Activated CD4-positive, alpha-beta T cell treated with anti-CD3 and anti-CD28 coated beads, Interleukin-2, amount 10 ng/mL, durations not matched to agents 7 days and 5 days (primary cell): ENCODE measurements at places on chromosomes 6 and 20.
A peak's percentile ranks its signal among the peaks of the same experiment; 100 is the strongest.

GRCh38 chr6:15881150-15881549 is 218.3 kb upstream of the DTNBP1 start:
- no peak for DNase-seq

DNA sequence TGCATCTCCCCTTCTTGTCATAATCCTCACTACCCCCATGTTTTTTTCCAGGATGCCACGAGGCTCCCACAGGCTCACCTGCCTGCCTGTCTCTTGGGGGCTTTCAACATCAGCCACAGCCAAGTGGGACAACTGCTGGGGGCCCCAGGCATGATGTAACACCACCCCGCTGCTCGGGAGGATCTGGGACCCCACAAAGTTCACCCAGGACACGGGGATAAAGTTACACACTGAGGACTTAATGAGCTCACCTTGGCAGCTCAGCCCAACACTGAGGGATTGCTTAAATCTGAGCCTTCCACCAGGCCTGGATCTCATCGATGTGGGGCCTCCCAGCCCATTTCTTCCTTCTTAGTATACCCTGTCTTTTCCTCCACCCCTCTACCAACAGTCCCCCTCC is 56.4 kb upstream of the NNAT start:
- DNase-seq = no peak

- DNase-seq = no peak
These were observed 66.9 kb downstream of the ARID1B start for GRCh38 chr6:156844089-156844488.

DNA sequence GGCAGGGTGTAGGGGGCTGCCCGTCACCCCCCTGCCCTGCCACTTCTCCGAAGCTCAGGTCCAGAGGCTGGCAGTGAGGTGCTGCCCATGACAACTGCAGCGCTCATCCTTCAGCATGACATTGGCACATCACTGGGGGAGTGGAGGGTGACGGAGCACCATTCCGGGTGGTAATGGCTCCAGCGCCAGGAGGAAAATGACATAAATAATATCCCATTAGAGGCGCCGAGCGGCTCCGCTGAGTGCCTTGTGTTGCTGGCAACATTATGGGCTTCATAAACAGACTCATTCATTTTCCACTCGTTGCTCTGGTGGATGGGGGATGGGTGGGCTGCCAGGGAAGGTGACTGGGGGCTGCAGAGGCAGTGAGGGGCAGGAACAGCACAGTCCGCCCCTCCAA is 56.9 kb upstream of the CTNNBL1 start:
- DNase-seq = no peak

- DNase-seq = no peak
These were observed 93.1 kb downstream of the BMP5 start for GRCh38 chr6:55782275-55782674.

GRCh38 chr6:39206250-39206721 is 23.0 kb downstream of the KCNK5 start:
- no peak for DNase-seq

DNA sequence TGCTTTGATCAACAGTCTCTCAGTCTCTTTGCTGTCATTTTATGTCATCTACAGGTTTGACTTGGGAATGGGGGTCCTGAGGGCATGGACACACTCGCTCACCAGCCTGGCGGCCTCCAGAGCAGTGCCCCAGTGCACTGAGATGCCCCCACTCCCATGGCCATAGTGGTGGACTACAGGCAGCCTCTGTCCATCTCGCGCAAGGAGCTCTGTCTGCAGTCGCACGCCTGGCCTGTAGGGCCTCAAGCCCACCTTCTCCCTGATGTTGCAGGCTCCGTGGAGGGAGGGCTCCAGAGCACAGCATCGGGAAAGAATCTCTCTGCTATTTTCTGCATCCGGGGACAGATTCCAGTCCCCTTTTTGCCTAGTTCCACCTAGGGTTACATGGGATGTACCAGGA is 22.6 kb downstream of the DDO start:
- no peak for DNase-seq

- DNase-seq = no peak
These were observed 13.5 kb upstream of the TRAM2 start for GRCh38 chr6:52590152-52590891.

- DNase-seq = peak; percentile 58
These were observed 9.3 kb upstream of the ATG5 start for GRCh38 chr6:106334646-106335448.

DNA sequence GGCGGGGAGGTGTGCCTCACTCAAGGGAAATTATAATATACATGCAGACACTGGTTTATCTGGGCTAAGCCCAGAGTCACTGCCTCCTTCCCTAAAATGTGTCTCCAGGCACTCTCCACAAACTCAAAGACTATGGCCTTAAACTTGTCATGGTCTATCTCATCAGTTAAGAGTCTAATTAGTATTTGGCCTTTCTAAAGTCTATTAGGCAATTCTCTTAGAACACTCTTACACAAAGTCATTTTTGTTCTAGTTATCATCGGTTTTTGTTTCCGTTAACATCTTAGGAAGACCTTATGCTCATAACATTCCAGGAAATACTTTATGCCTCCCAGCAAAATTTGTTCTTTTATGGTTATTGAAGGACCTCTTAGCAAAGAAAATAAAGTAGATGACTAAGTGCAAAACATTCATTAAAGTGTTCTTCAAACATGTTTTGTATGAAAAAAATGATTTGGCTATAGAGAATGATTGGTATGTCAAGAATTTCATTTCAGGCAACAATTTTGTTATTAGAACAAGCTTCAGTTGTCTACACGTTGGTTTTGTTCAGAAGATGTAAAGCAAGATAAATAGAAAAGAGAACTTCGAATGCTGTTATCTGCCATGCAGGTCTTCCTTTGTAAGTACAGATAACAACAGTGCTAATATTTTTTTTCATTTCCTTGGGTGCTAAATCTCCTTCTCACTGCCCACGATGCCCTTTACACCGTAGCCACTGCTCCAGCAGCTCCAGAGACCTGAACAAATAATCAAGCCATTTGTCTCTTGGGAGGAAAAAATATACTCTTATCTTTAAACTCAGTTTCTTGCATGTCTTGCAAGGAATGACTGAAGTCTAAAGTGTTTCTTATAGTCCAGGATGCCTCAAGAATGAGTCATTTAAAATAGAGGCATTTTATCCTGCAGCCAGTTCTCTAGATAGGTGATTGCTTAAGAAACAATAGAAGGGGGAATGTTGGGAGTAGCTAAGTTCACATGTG is 170.4 kb downstream of the HTR1B start:
- no peak for DNase-seq

DNA sequence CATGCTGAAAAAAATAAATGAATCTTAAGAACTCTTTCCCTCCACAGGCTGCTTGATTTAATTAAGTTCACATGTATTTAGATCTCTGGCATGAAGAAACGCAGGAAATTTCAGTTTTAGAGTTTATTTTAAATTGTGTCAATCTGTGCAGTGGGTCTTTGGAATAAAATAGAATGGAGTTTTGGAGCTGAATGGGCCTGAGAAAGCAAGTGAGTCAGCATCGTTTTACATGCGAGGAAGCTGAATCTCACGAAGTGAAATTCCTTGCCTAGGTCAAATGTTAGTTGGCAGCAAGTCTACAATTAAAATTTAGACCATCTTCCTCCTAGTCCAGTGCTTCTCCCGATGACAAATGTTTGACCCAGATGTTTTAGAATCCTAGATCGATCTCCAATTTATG is 22.4 kb downstream of the MAP7 start:
- DNase-seq = no peak

DNA sequence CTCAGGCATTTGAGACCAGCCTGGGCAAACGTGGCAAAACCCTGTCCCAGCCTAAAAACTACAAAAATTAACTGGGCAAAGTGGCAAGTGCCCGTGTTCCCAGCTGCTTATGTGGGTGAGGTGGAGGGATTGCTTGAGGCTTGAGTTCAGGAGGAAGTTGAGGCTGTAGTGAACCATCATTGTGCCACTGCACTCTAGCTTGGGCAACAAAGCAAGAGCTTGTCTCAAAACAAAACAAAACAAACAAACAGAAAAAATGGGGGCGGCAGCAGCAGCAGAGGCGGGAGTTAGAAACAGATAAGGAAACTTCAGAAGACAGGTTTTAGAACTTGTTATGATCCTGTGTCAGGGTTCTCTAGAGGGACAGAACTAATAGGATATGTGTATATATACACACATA is 49.0 kb downstream of the SCAF8 start:
- no peak for DNase-seq

- no peak for DNase-seq
These were observed 120.5 kb downstream of the KIF13A start for GRCh38 chr6:17866876-17867444.

DNA sequence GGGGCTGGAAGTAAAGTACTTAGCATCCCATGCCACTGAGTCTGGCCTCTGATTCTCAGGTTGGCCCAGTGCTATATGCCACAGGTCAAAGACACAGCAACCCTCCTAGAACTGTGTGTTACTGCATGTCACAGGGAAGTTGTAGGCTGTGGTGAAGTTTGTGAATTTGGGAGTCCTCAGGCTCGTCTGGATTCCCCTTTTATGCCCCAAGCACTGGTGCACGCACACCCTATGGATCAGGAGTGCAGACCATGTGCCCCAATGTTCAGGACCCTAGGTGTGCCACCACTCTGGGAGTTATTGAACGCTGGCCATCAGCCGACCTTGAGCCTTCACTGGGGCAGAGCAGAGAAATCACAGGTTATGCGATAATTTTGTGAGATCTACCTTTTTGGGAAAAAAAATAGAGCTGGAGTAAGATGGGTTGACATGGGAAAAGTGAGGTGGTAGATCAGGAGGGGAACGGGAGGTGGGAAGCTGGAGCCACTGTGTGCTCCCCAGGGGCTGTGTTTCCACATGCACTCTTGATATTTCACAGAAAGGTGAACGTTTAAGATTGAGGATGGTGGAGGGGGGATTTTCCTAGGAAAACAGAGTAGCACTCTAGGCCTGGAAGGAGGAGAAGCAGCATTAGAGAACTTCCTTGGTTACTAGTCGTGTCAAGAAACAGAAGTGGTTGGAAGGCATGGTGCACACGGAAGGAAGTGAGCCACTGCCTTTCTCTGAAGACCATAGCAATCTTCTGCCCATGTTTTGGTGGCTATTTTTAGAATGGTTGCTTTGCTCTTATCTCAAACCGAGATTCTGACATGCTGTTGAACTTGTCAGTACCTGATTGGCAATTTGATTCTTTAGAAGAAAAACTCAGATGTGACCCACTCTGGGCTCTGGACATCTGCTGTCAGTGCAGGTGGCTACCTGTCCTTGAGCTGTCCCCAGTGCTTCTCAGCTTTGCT is 44.1 kb downstream of the DUSP22 start:
- DNase-seq = peak; percentile 49

DNA sequence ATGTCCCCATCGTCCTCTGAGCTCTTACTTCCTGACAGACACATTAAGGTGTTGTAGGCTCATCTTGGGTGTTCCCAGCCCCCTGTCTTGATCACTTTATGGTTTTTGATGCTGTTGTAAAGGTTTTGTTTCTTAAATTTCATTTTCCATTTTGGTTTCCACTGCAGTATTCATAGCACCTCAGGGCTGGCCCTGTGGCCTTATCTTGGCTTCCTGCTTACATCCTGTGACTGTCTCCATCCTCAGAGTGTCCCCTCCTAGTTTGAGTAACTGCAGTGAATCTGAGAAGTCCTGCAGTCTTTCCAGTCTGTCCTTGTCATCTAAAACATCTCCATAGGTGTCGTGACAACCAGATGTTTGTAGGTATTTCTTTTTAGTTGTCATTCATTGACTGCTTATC is 50.9 kb downstream of the JARID2 start:
- DNase-seq = peak; percentile 51

DNA sequence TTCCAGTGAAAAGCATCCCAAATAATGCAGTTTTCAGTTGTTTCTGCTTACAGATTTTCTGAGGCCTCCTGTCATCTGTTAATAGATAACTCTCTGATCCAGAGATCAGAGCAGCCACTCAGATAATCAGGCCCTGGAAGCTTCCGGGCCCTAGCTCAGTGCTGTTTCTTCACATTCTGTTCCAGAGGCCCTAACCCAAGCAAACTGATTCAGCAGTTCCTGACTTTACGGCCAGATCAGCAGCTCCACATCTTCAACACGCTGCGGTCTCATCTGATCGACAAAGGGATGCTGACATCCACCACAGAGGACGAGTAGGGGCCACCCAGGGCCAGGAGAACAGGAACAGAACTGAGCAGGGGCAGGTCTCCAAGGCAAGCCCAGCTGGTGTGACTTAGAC is 63.1 kb downstream of the CDS2 start:
- DNase-seq = no peak

DNA sequence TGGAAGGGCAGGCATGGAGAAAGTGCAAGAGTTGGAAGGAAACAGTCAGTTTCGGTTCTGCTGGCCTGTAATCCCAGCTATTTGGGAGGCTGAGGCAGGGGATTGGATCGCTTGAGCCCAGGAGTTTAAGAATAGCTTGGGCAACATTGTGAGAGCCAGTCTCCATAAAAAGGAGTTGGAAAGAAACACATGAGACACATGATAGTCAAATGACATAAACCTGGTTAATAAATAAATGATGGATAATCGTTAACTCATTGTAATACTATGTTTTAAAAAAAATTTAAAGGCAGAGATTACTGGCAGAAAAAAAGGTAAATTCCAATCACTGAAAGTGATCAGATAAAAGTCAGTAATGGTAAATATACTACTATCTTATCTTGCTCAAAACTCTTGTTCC is 37.2 kb upstream of the PHACTR1 start:
- DNase-seq = no peak

- peak; percentile 14 for DNase-seq
These were observed 57.4 kb downstream of the ARHGAP40 start for GRCh38 chr20:38658879-38659596.

DNA sequence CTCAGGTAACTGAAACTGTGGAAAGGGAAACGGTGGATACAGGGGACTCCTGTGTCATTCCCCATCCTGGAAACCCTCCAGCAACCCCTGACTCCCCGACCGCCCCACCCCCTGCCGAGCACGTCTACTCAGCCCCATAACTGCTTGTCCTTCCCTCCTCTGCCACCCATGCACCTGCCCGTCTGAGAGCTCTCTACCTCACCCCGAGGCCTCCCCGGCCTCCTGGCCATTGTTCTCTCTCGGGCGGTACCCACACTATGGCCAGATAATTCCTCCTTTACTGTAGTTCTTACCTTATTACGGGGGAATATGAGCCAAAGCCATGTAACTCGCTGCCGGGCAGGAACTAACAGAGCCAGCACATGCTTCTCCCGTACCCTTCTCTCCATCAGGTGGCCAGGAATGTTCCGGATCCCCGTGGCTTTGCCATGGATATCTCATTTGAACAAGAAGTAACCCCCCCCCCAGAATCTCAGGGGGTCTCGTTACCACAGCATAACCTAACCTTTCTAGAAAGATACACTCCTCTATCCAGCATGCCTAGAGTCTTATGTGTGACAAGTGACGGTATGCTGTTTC is 4.8 kb upstream of the IRF4 start:
- no peak for DNase-seq

- no peak for DNase-seq
These were observed 868 bp downstream of the CYB5R4 start for GRCh38 chr6:83860359-83860755.
